ENCODE measurements at places on chromosomes 3 and 15. TPM values are rescaled to one million over a fixed set of nuclear protein-coding genes. Genes with fewer than 3 reads are reported as not detected.

The PP2D1 gene
- total RNA-seq, result not detected

The GOLGA8S gene
- total RNA-seq, result 0.33 TPM

The CLEC3B gene
- 138 TPM for total RNA-seq

The HCLS1 gene
- total RNA-seq, result 26.1 TPM

The TMC3 gene
- not detected for total RNA-seq

The SCG5 gene
- 0.90 TPM for total RNA-seq

The AP3B2 gene
- 0.51 TPM for total RNA-seq

The KLHL24 gene
- total RNA-seq, result 210 TPM

The VGLL3 gene
- 13.0 TPM for total RNA-seq

The LRRN1 gene
- 0.24 TPM for total RNA-seq

The GOLGA6L22 gene
- total RNA-seq, result not detected

The ADCY5 gene
- total RNA-seq, result 163 TPM

GRCh38 chr15:64717735-64718495 is 57.5 kb downstream of the RBPMS2 start:
- DNase-seq, result no peak

- DNase-seq, result no peak
These were observed 85.2 kb downstream of the UBE2E2 start for GRCh38 chr3:23288286-23288685.

DNA sequence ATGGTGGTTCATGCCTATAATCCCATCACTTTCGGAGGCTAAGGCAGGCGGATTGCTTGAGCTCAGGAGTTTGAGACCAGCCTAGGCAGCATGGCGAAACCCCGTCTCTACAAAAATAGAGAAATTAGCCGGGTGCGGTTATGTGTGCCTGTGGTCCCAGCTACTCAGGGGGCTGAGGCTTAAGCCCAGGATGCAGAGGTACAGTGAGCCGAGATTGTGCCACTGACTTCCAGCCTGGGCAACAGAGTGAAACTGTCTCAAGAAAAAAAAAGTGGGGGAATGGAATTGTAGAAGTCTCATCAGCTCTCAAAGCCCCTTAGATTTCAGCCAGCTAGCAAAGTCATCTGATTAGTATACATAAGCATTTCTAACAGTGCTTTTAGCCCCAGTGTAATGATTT is 33.2 kb downstream of the TIPARP start:
- DNase-seq, result no peak

GRCh38 chr3:194500198-194500597 is 13.4 kb upstream of the ATP13A3 start:
- no peak for DNase-seq

DNA sequence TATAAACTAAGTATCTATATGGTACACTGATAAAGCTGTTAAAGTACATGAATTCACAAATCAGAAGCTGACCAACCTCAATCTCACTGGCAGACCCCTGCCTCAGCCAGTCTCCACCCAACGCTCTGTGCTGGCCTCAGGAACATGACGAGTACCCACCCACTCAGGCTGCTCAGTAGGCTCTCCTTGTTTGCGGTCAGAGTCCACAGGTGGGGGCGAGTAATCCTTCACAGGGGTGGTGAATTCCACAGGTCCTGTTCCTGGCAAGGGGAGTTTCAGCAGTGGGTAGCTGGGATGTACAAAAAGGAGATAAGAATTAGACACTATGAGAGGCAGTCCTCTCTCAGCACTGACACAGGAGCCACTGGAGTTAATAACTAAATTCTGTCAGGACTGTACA is 40.9 kb downstream of the SCAP start:
- no peak for DNase-seq

DNA sequence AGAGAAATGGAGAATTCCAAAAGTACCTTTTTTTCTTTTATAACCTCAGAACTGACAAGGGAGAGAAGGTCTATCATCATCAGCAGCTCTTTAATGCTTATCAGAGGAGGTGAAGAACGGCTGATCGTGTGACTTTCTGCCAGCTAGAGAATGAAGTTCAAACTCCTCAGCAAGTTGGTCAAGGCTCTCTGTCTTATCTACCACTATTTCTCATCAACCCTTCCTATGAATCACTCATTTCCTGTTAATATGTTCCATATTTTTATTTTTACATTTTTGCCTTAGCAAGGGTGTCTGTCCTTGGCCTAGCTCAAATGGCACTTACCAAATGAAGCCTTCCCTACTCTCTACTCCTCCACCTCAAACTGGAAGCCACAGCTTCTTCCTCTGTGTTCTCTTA is 73.1 kb upstream of the TSPAN3 start:
- no peak for DNase-seq

- DNase-seq, result no peak
These were observed 82.2 kb upstream of the CBLB start for GRCh38 chr3:105950881-105951600.

DNA sequence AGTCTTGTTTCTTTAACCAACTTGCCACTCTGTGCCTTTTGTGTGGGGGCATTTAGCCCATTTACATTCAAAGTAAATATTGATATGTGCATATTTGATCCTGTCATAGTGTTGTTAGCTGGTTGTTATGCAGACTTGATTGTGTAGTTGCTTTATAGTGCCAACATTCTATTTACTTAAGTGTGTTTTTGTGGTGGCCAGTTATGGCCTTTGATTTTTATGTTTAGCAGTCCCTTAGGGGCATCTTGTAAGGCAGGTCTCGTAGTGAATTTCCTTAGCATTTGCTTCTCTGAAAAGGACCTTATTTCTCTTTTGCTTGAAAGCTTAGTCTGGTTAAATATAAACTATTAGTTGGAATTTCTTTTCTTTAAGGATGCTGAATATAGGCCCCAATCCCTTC is 282.8 kb upstream of the NECTIN3 start:
- DNase-seq, result no peak

GRCh38 chr3:32399030-32399620 is 7.5 kb downstream of the CMTM7 start:
- no peak for DNase-seq

DNA sequence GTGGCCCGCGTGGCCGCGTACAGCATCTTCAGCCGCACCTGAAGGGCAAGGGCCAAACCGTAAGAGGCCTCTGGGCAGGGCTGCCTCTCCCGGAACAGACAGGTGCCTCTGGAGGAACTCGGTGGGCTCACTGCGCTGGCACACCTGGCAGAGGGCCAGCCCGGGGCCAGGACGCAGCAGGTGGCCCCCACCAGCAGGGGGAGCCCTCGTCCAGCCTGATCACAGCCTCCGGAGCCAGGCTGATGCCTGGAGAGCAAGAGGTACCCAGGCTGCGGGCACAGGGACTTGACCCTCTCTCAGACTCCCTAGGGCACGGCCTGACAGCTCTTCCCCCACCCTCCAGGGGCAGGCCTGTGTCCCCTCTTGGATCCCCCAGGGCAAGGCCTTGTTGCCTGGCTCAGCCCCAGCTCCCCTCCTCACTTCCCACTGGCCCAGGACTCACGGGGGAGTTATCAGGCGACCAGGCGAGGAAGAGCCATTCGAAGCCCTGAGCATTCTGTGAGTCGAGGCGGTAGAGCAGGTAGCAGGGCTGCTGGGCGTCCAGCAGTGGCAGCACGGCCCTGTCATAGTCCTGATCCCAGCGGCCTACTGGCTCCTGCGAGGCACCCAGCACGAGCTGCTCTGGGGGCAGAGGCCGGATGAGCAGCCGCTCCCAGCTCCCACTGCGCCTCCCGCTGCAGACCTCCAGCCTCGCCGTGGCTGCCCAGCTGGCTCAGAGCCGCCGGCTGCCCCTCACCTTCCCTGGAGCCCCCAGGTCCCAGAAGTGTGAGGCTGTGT is 6.2 kb upstream of the TLR9 start:
- DNase-seq, result no peak

GRCh38 chr3:31364711-31365110 is 168.0 kb upstream of the STT3B start:
- DNase-seq, result no peak

DNA sequence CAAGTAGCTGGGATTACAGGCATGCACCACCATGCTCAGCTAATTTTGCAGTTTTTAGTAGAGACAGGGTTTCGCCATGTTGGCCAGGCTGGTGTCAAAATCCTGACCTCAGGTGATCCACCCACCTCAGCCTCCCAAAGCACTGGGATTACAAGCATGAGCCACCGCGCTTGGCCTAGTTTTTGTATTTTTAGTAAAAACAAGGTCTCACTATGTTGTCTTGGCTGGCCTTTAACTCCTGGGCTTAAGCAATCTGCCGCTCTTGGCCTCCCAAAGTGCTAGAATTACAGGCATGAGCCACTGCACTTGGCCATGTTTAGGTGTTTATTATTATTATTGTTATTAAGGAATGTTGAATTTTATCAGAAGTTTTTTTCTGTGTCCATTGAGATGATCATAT is 14.7 kb downstream of the IL16 start:
- no peak for DNase-seq

DNA sequence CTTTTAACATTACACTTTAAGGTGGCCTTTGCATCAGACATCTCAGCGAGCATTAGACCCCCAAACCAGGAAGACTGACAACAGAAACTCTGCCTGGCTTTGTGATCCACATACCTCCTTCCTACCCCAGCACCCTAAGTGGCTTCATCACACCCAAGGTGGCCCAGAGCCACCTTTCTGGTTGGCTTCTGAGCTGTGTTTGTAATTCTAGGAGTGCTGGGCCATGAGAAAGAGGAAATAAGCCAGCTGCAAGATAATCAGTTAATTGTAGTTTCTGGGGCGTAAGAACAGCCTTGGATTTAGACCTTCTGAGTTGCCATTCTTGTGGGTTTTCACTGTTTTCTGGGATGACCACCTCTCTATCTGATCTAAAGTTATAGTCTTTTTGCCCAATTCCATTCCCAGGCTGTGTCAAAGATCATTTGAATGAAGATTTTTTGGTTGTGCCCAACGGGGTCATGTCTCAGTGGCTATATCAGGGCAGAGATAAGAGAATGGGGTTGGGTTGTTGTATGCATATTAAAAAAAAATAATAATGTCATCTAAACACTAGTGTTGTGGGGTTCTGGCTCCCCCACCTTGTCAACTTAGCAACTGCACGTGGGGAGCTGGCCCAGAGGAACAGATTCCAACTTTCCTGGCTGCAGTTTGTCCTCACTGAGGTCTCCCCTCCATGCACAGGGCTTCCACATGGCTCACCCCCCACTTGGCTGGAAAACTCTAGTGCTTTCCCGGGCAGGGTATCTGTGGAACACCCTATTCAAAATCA is 234.8 kb upstream of the WNT5A start:
- no peak for DNase-seq

- no peak for DNase-seq
These were observed 31.5 kb upstream of the TRH start for GRCh38 chr3:129943020-129943419.

DNA sequence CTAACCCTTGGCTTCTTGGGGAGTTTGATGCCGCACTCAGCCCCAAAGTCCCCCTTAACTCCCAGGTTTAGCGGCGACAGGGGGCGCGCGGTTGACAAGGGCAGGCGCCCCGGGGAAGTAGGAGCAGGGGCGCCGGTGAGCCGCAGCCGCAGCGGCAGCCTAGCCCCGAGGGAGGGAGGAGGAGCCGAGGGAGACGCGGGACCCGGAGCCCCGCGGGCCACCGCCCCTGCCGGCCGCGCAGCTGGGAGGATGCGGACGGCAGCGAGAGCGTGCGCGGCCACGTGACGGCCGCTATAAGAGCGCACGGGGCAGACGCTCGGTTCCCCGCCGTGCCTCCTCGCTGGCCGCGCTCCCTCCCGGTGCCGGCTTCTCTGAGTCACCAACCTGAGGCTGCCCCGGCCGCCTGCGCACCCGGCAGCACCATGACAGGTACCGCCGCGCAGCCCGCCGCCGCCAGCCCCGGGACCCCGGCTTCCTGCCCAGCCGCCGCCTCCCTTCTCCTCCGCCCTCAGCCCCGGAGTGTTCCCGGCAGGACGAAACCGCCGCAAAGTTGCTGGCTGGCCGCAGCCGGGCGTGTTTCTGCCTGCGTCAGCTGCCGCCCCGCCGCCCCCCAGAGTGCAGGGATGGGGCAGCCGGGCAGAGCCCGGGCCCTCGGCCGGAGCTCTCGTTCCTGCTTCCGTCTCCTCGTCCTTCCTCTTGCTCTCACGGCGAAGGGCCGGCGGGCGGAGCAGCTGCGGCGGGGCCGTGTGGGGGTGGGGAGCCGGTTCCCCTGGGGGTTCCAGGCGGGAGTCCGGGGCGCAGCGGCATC is at the start of gene GYG1:
GYG1 (plus strand) TSS at position 322 of the 808 bp plus-strand sequence; CDS start at position 423, 101 bp downstream.
- peak; percentile 85 for DNase-seq

DNA sequence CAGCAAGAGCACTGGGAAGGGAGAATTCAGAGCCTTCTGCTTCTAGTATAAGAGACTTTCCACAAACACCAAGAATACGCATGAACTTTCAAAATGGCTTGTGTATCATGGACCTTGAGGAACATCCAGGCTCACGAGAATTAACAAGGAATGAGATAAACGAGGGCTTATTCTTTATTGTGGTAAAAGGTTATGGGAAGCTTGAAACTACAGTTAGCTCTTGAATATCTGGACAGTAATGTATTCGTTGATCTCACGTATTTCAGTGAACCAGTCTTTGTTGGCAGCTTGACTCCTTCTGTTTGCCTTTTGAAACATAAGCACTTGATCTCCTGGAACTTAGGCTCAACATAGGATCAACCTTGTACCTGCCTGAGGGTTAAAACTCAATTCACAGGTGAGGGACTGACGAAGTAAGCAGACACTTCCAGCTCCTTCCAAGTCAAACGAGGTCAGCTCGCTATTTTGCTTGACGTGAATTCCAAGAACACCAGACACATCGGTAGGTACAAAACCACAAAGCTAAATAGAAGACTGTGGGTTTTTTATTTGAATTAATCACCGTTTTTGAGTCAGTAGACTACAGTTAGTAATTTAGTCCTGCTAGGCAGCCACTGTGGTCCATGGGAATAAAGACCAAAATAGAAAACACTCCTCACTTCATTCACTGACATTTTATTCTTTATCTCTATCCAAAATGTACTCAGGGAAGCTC is 30.8 kb downstream of the GALNT15 start:
- no peak for DNase-seq

GRCh38 chr15:58870451-58870850 is 63.0 kb downstream of the SLTM start:
- DNase-seq, result no peak

DNA sequence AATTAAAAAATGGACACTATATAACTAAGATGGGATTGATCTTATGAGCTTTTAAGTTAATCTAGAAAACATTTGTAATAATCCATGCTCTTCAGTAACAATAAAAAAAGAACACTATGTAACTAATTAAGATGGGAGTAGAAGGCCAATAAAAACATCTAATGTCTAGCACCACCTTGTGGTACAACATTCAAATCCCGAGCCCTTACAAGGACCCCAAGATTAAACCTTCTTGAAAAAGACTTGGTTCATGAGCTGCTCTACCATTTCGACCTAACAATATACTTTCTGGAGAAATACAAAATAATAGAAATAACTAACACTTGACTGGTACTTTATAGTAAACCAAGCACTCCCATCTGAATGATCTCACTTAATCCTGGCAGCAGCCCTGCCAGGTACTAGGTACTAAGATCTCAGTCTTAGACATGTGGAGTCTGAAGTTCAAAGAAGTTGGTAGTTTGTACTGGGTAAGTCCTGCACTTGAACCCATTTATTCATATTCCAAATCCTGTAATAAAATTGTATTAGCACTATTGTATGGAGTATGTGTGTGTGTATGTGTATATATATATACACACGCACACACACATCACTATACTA is 21.8 kb downstream of the METTL6 start:
- DNase-seq, result no peak

GRCh38 chr15:73796331-73796831 is 43.2 kb upstream of the INSYN1 start:
- DNase-seq, result no peak

- no peak for DNase-seq
These were observed 6.2 kb downstream of the VPS18 start for GRCh38 chr15:40900256-40901052.

- no peak for DNase-seq
These were observed 8.9 kb downstream of the CPOX start for GRCh38 chr3:98584547-98584946.
